ENCODE measurements at places on chromosomes 12 and 14.

GRCh38 chr12:63944586-63945228, 100.2 kb downstream of the SRGAP1 start:
- DNase-seq, result no peak

GRCh38 chr12:6946033-6946919, 2.5 kb downstream of the C12orf57 start:
- peak; percentile 92 for DNase-seq

GRCh38 chr12:7180685-7181084, 8.8 kb upstream of the PEX5 start:
- DNase-seq, result no peak

GRCh38 chr14:71062581-71063303, 155.5 kb downstream of the PCNX1 start:
- no peak for DNase-seq
